Dermis blood vessel endothelial cell (primary cell): ENCODE measurements at places on chromosomes 5 and 9.

- no peak for DNase-seq
Observed at GRCh38 chr5:143397302-143398052, 6.0 kb downstream of the NR3C1 start.

DNA sequence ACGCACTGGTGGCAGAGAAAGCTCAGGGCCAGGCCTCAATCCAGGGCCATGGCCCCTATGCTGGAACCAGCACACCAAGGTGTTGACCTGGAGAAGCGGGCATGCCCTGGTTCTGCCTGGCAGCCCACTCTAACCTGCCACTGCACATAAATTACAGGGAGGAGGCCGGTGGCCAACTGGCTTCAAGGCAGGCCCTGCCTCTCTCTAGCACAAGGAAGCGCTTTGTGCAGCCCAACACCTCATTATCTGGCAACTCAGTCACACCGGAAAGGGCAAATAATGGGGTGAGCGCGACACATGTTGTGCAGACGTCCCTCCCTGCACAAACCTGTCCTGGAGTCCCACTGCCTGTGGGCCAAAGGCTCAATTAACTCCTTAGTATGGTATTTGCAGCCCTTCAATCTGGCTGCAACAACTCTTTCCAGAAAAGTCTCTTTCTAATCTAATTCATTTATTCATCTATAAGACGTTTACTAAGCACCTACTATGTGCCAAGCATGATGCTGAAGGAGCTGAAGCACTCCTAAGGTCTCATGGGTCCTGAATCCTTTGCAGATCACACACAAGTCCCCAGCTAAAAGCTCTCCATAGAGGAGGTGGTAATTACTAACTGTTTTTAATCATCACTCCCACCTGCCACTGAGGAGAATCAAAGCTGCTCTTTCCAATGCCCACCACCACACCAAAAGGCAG, 24.9 kb downstream of the SHB start:
- DNase-seq, result no peak

- no peak for DNase-seq
Observed at GRCh38 chr9:127050591-127051001, 71.8 kb downstream of the ANGPTL2 start.

- DNase-seq, result no peak
Observed at GRCh38 chr5:104793031-104793754, 1230.6 kb upstream of the NUDT12 start.
